ENCODE measurements at places on chromosomes 12 and 14.

DNA sequence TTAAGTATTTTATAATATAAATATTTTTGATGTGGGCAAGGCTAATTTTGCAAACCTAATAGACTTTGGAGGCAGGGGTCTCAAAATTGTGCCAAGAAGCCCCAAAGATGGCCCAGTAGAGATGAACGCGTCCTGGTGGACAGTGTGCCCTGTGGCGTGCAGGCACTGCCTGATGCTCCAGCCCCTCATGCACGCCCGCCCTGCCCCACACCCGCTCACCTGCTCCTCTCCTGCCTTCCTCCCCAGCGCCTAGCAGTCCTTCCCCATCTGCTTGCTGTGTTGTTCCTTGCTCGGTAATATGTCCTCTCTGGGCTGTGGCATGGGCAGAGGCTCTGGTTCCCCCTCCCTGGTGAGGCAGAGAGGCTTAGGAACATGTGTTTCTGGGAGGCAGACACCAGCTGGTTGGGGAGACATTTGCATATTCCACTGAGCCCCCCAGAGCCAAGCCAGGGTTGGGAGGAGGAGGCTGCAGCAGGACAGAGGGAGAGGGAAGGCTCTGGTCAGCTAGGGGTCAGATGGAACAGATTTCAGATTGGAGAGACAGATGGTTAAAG lies 46.8 kb upstream of the GPATCH2L start:
- DNase-seq: no peak

DNA sequence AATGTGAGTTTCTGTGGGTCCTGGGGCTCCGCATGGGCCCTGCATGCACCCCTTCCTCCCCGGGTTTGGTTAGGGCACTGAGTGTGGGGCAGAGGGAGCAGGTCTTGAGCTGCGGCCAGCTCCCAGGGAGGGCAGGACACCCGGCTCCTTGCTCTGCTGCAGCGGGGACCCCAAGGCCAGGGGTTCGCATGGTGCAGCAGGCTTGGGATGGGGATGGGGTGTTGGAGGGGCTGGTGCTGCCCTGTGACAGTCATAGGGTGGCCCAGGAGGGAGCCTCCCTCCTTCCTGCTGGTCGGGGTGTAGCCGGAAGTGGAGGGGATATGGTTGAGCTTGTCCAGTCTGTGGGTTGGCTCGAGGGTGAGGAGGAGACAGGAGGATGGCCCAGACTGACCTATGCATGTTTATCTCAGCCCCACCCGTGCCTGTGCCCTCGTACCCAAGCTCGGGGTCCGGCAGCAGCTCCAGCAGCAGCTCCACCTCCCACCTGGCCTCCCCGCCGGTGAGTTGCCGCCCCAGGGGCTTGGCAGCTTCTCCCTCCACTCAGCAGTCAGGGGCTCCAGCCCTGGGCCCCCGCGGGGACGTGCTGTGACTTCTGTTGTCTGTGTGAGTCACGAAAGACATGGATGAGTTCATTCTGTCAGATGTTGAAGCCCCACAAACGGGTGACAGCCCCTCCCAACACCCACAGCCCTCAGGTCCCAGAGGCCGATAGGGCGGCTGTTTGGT lies 16.0 kb downstream of the ULK1 start:
- DNase-seq: no peak

GRCh38 chr14:34536951-34537676 lies 2.4 kb downstream of the EAPP start:
- DNase-seq: no peak

DNA sequence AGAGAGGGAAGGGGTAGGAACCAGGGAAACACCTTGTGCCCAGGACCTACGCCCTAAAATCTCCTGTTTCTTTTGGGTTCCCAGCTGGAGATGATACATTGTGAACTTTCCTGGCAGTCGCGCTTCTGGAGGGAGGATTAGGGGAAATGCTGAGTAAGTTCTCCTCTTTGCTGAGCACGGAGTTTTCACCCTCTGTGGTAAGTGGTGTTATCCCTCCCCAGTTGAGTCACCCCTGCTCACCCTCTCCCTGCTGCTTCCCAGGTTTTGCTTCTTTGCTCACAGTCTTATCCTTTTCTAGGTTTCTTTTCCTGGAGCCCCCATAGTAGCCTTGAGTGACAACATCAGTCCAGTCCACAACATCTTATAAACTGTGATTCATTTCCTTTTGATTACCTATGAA lies 789.1 kb downstream of the TMEM121 start:
- no peak for DNase-seq

DNA sequence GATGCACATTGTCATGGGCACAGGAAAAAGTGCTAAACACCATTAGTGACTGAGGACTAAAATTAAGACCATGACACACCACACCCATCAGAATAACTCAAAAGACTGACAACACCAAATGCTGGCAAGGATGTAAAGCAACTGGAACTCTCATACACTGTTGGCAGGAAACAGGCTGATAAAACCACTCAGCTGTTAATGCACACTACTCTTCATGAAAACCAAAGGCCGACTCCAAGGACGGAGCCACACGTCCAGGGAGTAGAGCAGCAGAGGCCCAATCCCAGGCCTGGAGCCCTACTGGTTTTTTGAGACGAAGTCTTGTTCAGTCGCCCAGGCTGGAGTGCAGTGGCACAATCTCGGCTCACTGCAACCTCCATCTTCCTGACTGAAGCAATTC lies 6.4 kb downstream of the RAD52 start:
- DNase-seq: no peak

- no peak for DNase-seq
Observed at GRCh38 chr12:112517730-112518364, 99.1 kb downstream of the PTPN11 start.

DNA sequence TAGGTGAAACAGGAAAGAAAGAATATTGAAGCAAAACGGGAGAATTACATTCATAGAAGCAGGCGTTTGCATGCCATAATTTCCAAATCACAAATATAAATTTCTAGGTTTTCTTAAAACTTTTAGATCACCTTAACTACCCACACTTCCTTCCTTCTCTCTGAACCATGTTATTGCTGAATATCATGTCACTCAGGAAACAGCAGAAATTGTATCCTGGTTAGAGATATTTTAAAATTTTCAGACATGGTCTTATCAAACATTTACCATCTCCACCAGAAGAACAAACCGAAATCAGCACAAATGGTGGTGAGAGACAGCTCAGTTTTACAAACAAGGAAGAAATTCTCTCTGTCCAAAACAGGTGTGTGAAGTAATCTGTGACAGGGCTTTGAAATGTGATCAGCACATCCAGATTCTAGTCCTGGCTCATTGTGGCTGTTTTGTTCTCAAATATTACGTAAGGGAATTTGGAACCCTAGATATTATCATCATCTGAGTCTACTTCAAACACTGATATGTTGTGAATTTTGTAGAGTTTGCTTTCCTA lies 16.3 kb downstream of the TESPA1 start:
- no peak for DNase-seq

DNA sequence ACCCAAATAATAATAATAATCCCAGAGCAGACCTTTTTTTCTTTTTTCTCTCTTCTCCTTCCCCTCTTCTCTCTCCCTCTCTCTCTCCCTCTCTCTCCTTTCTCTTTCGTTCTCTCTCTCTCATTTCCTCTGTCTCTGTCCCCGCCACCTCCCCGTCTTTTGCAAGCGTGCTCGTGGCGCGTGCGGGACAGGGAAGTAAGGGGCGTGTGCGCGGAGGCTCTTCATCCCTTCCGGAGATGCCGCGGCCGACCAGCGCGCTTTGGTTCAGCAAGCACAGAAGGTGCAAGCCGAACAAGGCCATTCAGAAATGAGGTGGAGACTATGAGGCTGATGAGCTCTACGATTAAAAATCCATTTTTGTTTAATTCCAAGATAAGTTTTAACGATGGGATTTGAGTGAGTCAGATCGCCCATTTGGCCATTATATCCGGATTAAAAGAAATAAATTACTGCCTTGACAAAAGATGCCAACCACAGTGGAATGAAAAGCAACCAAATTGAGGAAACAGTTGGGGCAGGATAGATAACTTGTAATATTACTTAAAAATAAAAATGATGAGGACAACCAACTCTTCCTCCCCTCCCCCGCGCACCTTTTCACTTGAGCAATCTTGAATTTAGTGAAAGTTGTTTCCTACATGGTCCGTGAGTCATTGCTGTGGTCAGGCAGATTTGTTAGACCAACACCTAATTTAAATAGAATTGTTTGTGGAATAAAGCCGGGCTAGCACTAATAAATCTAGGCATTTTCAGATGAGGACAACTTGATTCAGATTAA lies 1.2 kb upstream of the AMIGO2 start:
- DNase-seq: no peak

DNA sequence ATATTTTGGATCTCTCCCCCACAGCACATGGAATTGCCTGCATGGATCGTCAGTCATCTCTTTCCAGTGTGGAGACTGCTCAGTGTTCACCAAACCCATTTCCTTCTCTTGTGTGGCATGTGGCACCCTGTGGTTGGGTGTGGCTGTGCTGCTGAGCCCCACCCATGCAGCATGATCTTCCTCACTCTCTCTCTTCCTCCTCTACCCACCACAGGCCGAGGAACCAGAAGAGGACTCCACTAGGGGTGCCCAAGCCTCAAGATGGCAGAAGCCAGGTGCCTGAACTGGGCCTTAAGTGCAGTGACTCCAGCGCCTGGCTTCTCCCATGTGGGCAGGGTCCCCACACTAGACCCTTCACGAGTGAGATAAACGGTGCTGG lies 66.8 kb upstream of the GPR68 start:
- DNase-seq: no peak

DNA sequence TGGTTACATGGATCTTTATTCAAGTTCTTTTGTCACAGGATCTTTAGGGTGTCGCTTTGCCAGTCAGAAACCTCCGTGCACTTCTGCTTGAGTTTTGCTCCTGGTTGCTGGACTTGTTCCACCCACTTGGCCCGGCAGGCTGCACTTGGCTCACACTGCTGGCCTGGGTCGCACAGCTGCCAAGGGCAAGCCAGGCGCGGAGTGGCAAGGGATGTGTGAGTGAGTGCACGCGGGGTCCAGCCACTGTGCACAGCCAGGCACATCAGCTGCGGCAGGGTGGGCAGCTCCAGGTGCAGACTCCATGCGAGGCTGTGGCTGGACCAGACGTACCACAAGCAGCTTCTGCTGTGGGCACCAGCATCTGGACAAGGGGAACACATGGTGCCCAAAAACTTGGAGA lies 76.6 kb downstream of the DERA start:
- DNase-seq: no peak

GRCh38 chr12:89363582-89363981 lies 11.3 kb upstream of the DUSP6 start:
- DNase-seq: no peak

DNA sequence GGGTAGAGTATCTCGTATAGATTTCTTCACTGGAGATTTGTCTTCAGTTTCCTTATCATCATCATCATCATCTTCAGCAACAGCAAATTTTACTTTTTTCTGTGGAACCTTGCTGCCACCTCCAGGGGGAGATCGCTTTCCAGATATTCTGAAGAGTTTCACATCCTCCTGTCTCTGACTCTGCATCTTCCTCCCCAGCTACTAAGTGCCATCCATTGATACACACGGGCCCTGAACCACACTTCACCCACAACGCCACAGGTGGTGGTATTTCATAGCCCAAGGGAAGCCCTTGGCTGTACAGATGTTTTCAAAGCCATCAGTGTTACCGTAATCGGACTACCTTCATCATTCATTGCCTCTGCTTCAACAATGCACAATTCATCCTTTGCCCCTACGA lies 82.2 kb downstream of the PPP2R5C start:
- DNase-seq: no peak

DNA sequence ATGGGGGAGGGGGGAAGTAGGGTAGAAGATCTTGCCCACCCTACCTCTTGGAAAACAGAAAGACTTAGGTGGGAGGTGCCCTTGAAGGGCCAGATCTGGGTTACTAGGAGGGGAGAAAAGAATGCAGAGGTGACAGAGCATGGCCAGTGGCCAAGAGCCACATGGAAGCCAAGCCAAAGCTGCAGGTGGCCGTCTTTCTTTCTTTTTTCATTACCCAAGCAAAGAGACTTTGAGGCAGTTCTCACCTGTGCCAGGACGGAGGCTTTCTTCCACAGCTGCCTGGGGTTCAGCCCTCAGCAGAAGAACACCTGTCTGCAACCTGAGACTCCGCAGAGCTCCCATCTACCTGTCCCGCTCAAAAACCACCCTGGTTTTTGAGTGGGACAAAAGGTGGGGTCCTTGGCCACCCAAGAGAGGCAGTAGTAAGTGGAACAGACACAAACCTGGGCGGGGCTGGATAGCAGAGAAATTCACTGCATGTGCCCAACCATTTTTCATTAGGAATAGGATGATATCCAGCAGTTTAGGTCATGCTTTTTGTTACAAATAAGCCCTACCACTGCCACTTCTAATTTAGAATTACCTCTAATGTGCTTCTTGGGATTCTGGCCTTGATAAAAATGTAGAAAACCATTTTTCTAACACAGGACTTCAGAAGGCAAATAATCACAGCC lies 116.5 kb downstream of the DYRK2 start:
- DNase-seq: no peak

DNA sequence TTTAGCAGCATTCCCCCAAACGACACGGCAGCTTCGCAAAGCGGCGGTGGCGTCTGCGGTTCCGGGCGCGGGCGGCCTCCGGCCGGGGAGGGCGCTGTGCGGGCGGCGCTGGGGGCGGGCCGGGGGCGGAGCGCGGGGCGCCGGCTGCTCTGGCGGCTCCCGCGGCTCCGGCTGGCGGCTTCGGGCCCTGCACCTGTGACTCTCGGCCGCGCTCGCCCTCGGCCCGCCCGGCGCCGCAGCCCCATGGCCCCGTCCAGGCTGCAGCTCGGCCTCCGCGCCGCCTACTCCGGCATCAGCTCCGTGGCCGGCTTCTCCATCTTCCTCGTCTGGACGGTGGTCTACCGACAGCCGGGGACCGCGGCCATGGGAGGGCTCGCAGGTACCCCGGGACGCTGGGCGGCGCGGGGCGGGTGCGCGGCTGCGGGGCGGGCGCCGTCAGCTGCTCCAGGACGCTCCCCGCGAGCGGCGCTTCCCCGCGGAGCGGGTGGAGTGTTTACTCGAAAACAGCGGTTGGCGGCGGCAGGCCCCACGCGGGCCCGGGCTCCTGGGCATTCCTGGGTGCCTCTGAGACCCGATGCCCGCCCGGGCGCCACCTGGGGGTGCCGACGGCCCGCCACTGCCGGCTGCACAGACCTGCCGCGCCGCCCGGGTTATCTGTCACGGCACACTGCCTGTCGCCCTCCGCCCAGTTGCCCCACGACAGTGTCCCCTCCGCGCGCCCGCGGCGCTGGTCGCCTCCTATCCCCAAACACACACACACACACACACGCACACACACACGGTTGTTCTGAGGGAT lies at the start of gene SLC48A1:
Gene SLC48A1, plus strand, starts transcription at position 177 of the 796 bp plus-strand sequence. Its CDS starts 67 bp downstream, at position 244.
- peak; percentile 28 for DNase-seq

DNA sequence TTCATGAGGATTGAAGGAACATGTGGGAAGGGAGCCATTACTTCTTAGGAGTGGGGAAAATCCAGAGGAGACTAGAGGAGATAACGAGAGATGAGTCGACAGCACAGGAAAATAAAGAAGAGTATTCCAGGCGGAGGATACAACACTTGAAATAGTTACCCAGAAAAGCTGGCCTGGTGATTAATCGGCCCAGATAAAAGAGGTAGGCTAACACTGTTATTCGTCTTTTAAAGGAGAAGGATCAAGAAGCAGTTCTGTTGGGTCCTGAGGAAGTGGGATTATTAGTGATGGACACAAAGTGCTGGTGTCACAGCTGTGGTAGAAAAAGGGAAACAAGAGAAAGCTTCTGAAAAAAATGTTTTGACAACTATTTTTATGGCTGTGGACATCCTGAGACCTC lies 425.3 kb downstream of the ZFP36L1 start:
- DNase-seq: no peak

- no peak for DNase-seq
Observed at GRCh38 chr12:100959481-100959880, 164.9 kb downstream of the ANO4 start.

GRCh38 chr14:70073924-70074566 lies 114.7 kb downstream of the SLC8A3 start:
- DNase-seq: no peak

- no peak for DNase-seq
Observed at GRCh38 chr12:123268850-123269249, 2.8 kb downstream of the CDK2AP1 start.

- DNase-seq: no peak
Observed at GRCh38 chr14:70023871-70024270, 144.7 kb downstream of the SMOC1 start.

Measured in forelimb muscle (tissue), 1 donor.